Spinal cord (tissue), 10 donors: ENCODE measurements at places on chromosomes 2 and 18. TPM values are rescaled to one million over a fixed set of nuclear protein-coding genes. Genes with fewer than 3 reads are reported as not detected.

The STK25 gene
- 255 TPM for polyA plus RNA-seq

The MYO3B gene
- 0.51 TPM for polyA plus RNA-seq

The NAGK gene
- 121 TPM for polyA plus RNA-seq

The ARHGAP28 gene
- 9.3 TPM for polyA plus RNA-seq

The ADRA2B gene
- 0.25 TPM for polyA plus RNA-seq

The LPIN2 gene
- polyA plus RNA-seq: 52.5 TPM

The UGT1A5 gene
- polyA plus RNA-seq: not detected

The CDK15 gene
- polyA plus RNA-seq: 0.22 TPM

The FOXD4L1 gene
- 1.6 TPM for polyA plus RNA-seq

The COPS9 gene
- 157 TPM for polyA plus RNA-seq

The LYG2 gene
- polyA plus RNA-seq: 0.33 TPM

The GCG gene
- not detected for polyA plus RNA-seq
